GM23338 (cell line): ENCODE measurements at places on chromosomes 16 and 17.

GRCh38 chr16:48317614-48318315 is 67.4 kb downstream of the SIAH1 start:
- H3K27ac ChIP-seq = peak overlapping the region; percentile 96
- no peak overlapping the region for H3K4me3 ChIP-seq
- no peaks in the 10 kb centered on the region for H3K27me3 ChIP-seq

DNA sequence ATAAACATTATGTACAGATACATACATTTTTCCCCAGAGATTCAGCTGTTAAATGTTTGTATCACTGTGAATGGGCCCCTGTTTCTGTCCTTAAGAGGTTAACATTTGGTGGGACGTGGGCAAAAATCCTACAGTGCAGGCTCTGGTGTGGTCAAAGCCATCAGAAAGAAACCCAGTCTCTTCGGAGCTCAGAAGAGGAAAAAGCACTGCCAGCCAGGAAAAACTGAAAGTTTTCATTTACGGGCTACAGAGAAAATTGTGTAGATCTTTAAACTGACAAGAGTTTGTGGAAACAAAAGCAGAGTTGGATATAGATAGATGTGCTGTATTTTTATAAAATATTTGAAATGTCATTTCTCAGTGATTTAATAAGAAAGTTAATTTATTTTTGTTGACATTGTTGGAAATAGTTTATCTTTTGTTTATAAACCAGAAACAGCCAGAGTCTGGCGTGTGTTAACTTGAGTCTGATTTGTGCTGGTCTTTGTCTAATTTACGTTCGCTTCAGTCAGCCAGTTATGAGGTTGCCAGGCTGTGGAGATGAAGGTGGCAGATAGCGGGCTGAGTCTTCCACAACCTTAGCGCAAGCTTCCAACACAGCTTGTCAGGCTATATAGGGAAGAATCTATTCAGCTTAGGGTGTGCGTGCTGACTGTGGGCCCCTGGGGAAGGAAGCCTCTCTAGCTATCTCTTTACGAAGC is 9.5 kb upstream of the TEKT3 start:
- 0 out of 2 replicates have a peak, but pooled peaks cover 2% of the 10 kb centered on the region for H3K4me1 ChIP-seq
- no peak overlapping the region for H3K4me3 ChIP-seq
- no peak for DNase-seq
- H3K27ac ChIP-seq = no peak overlapping the region

DNA sequence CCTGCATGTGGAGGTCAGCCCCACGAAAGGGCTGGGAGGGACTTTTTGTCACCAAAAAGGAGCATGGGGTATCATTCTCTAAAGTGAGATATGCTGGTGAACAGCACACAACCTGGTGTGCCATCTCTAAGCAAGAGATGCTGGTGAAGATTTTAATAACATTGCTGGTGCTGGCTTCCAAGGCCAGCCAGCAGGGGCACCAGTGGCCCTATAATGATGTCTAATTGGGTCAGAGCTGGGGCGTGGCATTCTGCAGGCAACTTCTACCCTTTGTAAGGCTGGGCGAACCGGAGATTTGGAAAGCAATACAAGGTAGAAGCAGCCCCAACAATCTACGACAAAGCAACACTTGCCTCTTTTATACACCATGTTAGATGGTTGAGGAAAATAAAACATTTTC is 16.8 kb downstream of the SDR42E1 start:
- peak; percentile 53 for DNase-seq
- H3K36me3 ChIP-seq = no peaks in the 10 kb centered on the region
- H3K4me3 ChIP-seq = no peak overlapping the region
- H3K27ac ChIP-seq = no peak overlapping the region

DNA sequence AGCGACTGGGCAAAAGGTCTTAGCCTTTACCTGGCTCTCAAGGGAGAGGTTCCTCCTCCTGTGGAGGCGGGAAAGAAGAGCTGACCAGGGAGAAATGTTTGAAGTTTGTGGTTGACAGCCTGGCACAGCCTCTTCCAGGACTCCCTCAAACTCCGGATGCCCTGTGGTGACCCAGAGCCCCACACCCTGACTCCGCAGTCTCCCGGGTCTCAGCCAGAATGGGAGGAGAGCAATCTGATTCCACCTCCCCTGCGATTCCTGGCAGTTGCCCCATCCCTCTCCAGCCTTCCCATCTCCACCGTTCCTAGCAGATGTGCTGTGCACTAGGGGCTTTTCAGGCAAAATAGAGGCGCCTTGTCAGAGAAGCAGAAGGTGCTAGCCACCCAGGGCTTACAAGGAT is 5.5 kb upstream of the DNAI2 start:
- H3K27me3 ChIP-seq = peaks cover under 1% of the 10 kb centered on the region
- H3K36me3 ChIP-seq = no peaks in the 10 kb centered on the region
- no peaks in the 10 kb centered on the region for H3K4me1 ChIP-seq
- H3K4me3 ChIP-seq = no peak overlapping the region

DNA sequence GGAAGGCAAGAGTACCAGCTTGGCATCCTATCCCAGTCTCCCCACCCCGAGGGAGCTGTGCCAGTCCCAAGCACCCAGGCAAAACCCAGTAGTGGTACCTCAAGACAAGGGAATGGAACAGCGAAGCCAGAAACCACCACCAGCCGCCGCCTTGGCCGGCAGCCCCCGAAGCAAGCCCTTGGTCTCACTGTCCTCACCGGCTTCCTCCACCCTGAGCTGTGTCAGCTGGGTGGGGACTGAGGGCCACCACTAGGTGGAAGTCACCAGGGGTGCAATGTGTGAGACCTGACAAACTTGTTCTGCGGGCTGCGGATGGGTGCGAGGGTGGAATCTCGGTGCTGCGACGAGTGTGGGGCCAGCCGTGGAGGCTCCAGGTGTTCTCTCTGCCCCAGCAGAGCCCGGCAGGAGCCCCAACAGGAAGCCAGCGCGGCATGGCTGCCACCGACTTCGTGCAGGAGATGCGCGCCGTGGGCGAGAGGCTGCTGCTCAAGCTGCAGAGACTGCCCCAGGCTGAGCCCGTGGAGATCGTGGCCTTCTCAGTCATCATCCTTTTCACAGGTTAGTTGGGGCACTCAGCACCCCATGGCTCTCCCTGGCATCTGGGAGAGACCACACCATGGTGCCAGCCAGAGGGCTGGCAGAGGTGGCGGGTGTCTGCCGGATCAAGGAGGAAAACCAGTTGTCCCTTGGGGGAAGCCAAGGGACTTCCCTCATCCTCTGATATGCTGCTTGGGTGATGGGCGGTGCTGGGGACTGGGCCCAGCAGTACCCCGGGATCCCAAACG is 6.7 kb downstream of the SMIM5 start:
- H3K36me3 ChIP-seq = no peaks in the 10 kb centered on the region; the same call in 1 of the 2 replicates
- H3K4me1 ChIP-seq = peaks cover 16% of the 10 kb centered on the region
- H3K27me3 ChIP-seq = no peaks in the 10 kb centered on the region
- H3K4me3 ChIP-seq = no peak overlapping the region
- no peak for DNase-seq
- H3K27ac ChIP-seq = no peak overlapping the region

GRCh38 chr16:73059779-73060615 is 12.1 kb upstream of the ZFHX3 start:
- no peak overlapping the region for H3K27ac ChIP-seq
- peak; percentile 31 for DNase-seq
- H3K27me3 ChIP-seq = peaks cover 83% of the 10 kb centered on the region
- peaks cover 78% of the 10 kb centered on the region for H3K4me1 ChIP-seq

GRCh38 chr17:14762736-14763479 is 462.0 kb downstream of the HS3ST3B1 start:
- no peak overlapping the region for H3K4me3 ChIP-seq
- H3K36me3 ChIP-seq = no peaks in the 10 kb centered on the region
- DNase-seq = no peak
- H3K27me3 ChIP-seq = no peaks in the 10 kb centered on the region
- no peaks in the 10 kb centered on the region for H3K4me1 ChIP-seq

DNA sequence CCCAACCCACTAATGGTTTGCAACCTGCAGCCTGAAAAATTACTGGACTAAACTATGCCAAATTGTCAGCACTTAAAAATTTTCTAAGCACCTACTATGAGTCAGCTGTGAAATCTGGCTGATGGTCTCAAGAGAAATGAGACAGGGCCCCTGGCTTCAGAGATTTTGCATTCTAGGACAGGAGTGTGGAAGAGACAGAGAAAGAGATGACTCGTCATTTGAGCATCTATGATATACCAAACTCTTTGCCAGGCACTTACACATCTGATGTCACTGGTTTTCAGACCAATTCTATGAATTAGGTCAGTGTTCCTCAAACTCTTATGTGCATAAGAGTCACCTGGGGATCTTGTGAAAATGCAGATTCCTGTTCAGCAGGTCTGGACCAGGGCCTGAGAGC is 44.4 kb downstream of the CLEC19A start:
- peaks cover 11% of the 10 kb centered on the region; the same call in 1 of the 2 replicates for H3K4me1 ChIP-seq
- H3K27me3 ChIP-seq = no peaks in the 10 kb centered on the region
- H3K36me3 ChIP-seq = no peaks in the 10 kb centered on the region
- no peak overlapping the region for H3K4me3 ChIP-seq
- DNase-seq = no peak

DNA sequence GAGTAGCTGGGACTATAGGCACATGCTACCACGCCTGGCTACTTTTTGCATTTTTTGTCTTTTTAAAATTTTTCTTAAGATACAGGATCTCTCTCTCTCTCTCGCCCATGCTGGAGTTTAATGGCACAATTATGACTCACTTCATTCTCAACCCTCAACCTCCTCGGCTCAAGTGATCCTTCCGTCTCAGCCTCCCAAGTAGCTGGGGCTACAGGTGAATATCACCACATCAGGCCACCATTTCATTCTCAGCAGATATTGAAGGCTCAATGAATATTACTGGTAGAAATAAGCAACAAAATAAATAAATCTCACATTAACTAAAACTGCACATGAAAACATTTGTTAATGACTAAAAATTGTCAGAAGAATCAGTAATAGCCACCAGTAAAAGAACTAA is 41.7 kb downstream of the BRIP1 start:
- 0 out of 2 replicates have a peak, but pooled peaks cover under 1% of the 10 kb centered on the region for H3K4me1 ChIP-seq
- DNase-seq = no peak
- H3K27me3 ChIP-seq = no peaks in the 10 kb centered on the region
- 0 out of 2 replicates have a peak, but pooled peaks cover 4% of the 10 kb centered on the region for H3K36me3 ChIP-seq
- no peak overlapping the region for H3K4me3 ChIP-seq
- no peak overlapping the region for H3K27ac ChIP-seq

GRCh38 chr17:81518785-81519283 is 6.2 kb upstream of the ACTG1 start:
- H3K27me3 ChIP-seq = peaks cover 46% of the 10 kb centered on the region
- H3K36me3 ChIP-seq = no peaks in the 10 kb centered on the region
- peak overlapping the region; percentile 65 for H3K4me3 ChIP-seq
- DNase-seq = peak; percentile 61
- H3K4me1 ChIP-seq = peaks cover 22% of the 10 kb centered on the region

GRCh38 chr17:63751806-63752205 is 10.2 kb upstream of the STRADA start:
- H3K36me3 ChIP-seq = peaks cover 66% of the 10 kb centered on the region
- no peak overlapping the region for H3K4me3 ChIP-seq
- H3K27me3 ChIP-seq = no peaks in the 10 kb centered on the region
- no peak overlapping the region for H3K27ac ChIP-seq

DNA sequence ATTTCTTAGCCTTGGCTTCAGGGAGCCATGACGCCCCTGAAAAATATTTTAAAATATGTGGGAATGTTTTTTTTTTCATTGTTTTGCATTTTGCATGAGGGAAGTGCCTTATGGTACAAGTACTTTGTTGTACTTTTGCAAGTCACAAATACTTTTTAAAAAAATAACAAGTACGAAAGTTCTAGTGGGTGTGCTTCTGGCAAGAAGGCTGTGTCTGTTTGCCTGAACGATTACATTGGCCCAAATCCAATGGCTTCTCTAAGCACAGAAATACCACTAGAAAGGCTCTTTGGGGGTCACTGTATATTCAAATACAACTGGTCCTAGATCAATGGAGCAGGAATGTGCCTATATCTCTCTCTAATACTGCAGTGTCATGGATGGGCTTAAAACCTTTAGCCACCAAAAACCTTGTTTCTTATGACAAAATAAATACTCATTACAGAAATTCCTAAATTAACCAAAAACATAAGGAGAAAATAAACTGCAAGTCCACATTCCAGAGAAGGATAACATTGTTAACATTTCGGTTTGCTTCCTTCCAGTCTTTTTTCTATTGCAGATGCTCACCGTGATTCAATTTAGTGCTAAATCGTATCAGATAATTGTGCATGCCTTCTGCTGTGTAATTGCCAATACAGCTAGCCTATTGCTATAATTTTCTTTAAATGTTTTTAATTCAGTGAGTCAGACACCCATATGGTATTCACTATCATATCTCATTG is 97.4 kb downstream of the VAT1L start:
- no peak for DNase-seq
- H3K4me1 ChIP-seq = no peaks in the 10 kb centered on the region
- H3K27me3 ChIP-seq = no peaks in the 10 kb centered on the region
- no peak overlapping the region for H3K27ac ChIP-seq
